ENCODE measurements at places on chromosomes 16 and 17.

DNA sequence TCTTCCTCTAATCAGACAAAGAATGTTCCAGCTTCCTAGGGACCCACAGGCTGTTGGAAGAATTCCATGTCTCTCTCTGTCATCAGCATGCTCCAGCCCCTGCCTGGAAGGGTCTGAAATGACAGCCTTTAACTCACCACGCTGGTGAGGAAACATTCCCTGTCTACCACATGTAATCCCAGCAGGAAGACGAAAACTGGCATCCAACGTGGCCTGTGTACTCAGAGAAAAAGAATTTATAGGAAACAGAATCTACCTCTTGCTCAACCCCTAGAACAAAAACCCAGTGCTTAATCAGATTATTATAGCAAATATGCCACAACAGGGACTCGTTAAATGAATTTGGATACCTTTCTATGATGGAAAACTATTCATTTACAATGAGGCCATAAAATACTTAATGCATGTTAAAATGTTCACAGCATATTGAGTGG is 147.3 kb upstream of the FOXF1 start:
- no peak for DNase-seq

DNA sequence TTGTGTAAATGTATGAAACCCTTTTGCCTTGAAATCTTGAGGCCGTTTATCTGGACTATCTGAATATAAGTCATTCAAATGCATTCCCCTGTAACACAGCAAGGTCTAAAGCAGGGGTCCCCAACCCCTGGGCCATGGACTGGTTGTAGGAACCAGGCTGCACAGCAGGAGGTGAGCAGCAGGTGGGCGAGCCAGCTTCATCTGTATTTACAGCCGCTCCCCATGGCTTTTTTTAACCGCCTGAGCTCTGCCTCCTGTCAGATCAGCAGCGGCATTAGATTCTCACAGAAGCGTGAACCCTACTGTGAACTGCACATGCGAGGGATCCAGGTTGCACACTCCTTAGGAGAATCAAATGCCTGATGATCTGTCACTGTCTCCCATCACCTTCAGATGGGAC is 24.1 kb downstream of the DNAH3 start:
- DNase-seq = no peak

- DNase-seq = no peak
These were observed 41.0 kb downstream of the PTRH2 start for GRCh38 chr17:59666235-59666634.

DNA sequence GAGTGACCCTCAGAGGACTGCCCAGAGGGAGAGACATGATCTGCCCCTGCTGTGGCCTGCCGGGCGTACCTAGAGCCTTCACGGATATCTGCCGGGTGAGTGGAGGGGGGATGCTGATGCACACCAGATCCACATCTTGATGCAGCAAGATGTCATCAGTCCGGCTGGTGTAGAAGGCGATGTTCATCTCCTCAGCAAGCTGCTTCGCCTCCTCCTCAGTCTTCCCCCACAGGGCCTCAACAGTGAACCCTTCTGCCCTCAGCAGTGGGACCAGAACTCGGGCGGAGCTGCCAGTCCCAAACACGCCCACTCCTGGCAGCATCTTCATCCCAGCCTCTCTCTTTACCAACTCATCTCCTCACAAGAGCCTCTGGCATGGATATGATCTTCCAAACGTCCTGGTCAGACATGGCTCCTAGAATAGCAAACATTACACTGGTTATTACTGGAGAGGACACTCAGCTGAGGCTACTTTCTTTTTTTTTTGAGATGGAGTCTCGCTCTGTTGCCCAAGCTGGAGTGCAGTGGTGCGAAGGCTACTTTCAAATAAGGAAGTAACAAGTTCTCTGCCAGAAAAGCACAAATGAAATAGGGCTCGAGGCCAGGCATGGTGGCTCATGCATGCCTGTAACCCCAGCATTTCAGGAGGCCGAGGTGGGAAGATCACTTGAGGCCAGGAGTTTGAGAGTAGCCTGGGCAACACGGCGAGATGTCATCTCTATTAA is 18.9 kb downstream of the C16orf86 start:
- DNase-seq = no peak

DNA sequence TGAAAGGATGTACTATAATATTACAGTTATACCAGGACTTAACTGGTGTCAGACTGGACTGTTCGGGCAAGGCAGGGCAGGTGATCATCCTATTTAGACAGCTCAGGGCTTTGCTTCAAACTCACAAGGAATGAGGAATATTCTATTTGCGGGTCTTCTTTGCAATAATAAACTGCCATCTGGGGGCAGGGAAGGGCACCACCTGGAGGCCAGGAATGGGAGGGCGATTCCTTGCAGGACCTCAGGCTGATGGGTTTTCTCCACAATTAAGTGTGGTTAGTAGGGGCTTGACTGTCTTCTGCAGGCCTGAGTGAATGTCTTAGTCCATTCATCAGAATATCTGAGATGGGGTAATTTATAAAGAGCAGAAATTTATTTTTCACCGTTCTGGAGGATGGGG is 424.1 kb downstream of the CA10 start:
- DNase-seq = peak; percentile 5

DNA sequence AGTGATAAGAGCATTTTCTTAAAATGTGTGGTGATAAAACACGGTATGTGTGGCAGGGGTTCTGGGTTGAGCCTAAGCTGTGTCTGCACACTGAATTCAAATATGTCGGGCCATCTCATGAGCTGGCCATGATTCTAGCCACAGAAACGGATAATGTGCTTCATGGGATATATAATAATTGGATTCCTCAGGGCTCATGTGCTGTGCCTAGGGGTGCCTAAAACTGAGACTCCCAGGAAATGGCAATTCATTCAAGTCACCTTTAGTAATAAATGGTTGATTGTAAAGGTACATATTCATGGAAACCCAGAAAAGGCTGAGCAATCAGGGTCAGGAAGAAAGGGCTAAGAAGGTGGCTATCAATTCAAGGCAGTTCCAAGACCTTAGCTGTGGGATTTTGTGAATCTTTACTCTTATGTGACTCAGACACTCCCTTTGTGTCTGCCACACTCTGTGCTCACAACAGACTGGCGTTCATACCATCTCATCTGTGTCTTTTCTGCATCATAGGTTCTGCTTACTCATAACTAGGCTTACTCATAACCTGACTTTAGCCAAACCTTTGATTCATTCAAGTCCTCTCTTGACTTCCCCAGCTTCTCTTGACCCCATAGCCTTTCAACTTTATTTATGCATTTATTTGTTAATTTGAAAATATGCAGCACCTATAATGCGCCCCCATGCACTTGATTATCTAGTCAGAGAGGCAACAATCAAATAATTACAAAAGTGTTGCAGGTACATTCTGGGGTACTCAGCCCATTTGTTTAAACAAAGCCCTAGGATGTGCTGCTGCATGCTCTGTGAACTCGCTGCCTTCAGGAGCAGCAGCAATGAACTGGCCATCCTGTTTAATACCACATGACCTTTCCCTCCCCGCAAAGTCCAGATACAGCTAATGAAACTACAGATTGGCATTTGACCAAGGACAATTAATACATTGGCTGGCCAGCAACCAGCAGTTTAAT is 28.4 kb upstream of the MED13 start:
- peak; percentile 72 for DNase-seq

GRCh38 chr17:82536512-82537201 is 17.1 kb downstream of the FOXK2 start:
- no peak for DNase-seq

GRCh38 chr16:35398180-35398579 is 1938.8 kb downstream of the TP53TG3F start:
- no peak for DNase-seq

- no peak for DNase-seq
These were observed 367.2 kb downstream of the ZFHX3 start for GRCh38 chr16:72680732-72681131.

DNA sequence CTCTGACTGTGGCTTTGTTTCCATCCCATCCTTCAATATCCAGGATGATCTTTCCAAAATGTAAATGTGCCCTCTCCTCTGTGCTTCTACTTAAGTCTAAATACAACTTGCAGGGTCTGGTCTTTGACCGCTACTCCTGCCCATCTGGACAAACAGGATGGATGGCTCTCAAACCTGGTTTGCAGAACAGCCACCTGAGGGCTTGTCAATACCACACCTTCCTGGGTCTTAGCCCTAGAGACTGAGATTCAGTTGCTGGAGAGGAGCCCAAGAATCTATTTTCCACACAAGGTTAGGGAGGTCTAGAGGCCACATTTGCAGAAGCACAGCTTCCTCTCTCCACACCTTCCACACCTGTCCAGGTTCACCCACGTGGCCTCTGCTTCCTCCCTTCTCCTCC is 1.9 kb upstream of the GRB7 start:
- DNase-seq = no peak

GRCh38 chr17:74424117-74424516 is 7.8 kb upstream of the GPRC5C start:
- DNase-seq = no peak

- DNase-seq = peak; percentile 96
These were observed 8.5 kb upstream of the THAP11 start for GRCh38 chr16:67833415-67834241.

- DNase-seq = no peak
These were observed 24.8 kb downstream of the ITPRIPL2 start for GRCh38 chr16:19138601-19139000.

DNA sequence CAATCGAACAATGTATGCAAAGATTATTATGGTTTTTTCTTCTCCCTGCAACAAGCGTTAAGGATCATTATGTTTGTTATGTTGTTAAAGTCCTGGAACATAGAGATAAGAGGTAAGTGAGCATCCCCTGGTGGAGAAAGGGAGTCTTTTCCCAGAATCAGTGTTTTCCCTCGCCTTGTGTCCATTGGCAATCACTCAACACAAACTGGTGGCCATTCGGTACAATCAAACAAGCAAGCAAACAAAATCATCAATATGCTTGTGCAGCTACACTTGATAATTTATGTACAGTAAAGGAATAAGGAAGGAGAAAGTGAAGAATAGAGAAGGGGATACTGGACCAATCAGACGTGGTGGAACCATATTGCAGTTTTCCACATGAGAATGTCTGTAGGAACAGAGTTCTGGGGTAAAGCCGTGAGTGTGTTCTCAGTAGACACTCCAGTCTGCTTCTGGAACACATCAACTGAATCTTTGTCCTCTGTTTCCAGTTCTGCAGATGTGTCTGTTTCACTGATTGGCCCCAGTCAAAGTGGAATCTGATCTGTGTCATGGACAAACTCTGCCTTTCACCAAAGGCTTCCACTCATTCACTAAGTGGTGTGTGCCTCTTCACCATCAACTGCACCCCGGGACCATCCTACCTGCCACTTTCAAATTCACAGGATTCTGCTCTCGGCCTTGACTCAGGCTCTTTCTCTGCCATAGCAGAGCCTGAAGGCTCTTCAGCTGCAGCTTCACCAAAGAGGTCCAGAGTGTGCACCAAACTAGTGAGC is 169.5 kb downstream of the AHSP start:
- DNase-seq = no peak

- no peak for DNase-seq
These were observed 160.6 kb downstream of the MAF start for GRCh38 chr16:79439901-79440300.

- no peak for DNase-seq
These were observed 11.9 kb downstream of the HERPUD1 start for GRCh38 chr16:56943761-56944375.

- peak; percentile 84 for DNase-seq
These were observed 14.6 kb upstream of the SBK1 start for GRCh38 chr16:28277537-28278388.

DNA sequence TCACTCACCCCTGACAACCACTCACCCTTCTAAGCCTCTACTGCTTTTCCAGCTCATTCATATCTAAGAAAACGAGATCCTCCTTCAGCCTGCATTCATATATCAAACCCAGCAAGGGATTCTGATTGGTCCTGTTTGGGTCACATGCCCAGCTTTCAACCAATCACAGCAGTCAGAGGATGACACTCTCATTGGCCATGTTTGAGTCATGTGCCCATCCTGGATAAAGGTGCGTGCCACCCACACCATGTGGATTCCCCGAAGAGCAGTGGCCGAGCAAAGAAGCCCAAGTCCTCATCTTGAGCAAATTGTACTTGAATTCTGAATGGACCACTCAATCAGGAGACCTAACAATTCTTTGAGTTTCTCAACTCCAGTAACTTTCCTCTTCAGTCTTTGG is 45.0 kb downstream of the SCNN1G start:
- no peak for DNase-seq

- DNase-seq = no peak
These were observed 20.2 kb upstream of the RBFOX3 start for GRCh38 chr17:79630821-79631639.

DNA sequence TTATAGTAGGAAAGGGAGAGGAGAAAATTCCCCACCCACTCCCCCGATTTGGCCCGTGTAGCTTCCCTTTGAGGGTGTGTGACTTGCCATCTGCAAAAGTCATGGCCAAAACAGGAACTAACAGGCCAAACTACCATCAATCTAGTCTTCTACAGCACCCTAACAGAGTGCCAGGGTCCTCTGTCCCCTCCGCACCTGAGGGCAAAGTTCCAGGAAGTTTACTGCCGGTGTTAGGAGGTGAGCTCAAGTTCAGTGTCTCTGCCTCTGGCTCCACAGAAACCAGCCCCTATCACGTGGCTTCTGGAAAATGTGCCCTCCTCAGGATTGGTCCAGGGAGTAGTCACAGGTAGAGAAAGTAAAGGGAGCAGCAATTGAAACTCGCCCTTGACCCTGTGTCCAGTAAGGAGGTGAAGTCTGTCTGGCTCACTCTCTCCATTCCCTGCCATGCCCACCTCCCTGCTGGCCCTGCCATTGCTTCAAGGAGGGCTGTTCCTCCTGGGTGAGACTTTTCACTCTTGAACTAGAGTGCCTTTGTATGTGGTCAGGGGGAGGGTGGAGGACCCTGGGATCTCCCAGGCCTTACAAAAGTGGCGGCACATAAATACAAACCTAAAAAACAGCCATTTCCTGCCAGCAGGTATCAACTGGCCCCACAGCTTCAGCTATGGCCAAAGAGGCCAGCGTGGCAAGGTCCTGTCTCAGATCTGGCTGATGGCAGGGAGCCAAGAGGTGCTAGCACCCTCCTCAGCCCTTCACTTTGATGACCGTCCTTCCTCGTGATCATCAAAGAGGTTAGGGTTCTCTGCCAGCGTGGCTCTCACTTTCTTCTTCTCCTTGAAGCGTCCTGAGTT is 5.3 kb downstream of the PRR15L start:
- DNase-seq = no peak

- no peak for DNase-seq
These were observed 48.1 kb downstream of the TBX4 start for GRCh38 chr17:61500287-61500686.

DNA sequence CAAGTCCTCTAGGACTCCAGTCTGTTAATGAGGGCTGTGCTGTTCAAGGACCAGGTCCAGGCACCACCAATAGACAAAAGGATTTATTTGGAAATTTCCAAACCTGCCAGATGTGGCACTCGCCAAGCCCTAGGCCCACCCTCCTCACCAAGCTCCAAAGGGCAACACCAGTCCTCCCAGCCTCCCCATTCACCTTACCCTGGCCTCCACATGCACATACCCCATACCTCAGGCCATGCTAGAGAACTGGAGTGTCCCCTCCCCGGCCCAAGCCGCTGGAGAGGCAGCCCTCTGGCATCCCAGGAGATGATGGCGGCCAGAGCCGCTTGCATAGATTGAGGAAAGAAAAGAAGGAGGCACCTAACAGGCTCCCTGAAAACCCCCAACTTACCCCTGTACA is 4.6 kb upstream of the FTSJ3 start:
- no peak for DNase-seq

GRCh38 chr16:2497695-2498484 is 15.9 kb upstream of the ATP6V0C start:
- DNase-seq = no peak

GRCh38 chr17:44769230-44769629 is 10.4 kb downstream of the ADAM11 start:
- no peak for DNase-seq

GRCh38 chr17:67648032-67648905 is 69.5 kb upstream of the NOL11 start:
- DNase-seq = no peak

GRCh38 chr16:16908077-16908476 is 529.1 kb downstream of the NPIPA7 start:
- DNase-seq = no peak
